ENCODE measurements at places on chromosomes 12 and 14.

- DNase-seq: peak; percentile 12
Measured at GRCh38 chr14:64878837-64879634, 671 bp downstream of the SPTB start.

DNA sequence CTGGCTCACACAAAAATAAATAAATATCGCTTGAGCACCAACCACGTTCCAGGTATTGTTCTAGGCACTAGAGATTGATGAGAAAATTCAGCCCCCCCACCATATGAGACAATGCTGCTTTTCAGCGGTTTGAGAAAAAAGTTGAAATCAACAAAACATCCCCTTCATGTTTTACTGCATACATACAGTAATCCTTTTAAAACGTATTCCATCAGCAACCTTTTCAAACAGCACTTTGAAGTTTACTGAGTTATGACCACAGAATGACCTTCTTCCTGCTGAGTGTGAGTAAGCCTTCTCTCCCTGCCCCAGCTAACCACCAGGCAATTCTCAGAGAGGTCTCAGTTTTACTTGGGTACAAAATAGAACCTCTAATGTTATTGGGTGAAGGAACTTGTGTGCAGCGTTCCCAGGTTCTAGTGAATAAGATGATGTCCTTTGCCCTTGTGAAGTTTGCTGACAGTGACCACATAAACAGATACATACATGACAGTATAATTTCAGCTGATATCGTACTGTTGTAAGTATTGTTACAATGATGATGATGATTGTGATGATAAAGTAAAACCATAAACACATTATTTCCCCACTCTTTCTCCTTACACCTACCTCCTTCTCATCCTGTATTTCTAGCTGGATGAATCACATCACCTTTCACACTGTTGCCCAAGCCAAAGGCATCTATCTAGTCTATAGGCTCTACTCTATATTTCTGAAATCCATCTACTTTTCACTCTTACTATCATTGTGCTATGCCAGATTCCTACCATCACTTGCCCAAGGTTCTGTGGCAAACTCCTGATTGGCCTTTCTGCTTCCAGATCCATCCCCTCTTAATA is 124.4 kb upstream of the KRR1 start:
- peak; percentile 10 for DNase-seq

DNA sequence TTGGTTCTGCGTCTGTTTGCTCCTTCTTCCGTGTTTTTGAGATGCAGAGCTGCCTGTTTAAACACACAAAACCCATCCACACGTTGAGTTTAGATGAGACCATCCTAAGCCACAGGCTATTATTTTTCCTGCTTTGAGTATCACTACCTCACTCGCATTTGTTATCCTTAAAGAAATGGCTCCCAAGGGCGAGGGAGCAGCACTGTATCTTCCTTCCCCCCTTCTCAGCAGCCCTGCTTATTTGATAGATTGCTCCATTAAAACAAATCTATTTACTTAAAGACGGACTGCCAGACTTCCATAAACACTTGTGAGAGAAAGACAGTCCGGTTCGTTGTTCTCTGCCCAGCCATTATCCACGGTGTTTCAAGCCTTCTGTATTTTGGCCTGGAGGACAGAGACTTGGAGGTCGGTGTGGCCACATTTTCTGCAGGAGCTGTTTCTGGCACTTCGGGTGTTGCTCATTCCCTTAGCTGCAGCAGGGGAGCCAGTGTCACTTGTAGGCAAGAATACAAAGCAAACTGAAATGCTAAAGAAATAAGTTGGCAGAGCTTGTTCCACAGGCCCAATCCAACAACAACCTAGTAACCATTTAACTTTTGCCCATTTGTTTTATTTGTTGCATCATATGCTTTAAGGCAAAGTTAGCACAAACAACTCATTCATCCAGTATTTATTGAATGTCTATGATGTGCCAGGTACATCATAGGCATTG is 275.4 kb downstream of the TTC6 start:
- DNase-seq: no peak

DNA sequence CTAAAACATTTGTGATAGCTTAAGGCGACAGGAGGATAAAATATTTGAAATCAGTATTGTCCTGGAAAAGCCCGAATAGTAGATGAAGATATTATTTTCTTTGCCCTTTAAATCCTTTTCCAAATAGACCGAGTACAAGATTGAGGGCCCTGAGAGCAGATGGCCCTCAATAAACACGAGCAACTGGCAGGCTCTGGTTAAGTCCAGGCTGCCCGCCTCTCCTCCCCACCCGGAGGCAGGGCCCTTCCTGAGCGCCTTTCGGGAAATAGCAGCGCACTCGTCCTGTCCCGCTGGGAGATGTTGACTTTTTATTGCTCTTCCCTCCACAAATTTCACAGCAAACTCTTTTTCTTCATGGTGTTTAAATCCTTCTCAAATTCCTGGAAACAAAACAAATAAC is 50.8 kb upstream of the MAX start:
- no peak for DNase-seq

DNA sequence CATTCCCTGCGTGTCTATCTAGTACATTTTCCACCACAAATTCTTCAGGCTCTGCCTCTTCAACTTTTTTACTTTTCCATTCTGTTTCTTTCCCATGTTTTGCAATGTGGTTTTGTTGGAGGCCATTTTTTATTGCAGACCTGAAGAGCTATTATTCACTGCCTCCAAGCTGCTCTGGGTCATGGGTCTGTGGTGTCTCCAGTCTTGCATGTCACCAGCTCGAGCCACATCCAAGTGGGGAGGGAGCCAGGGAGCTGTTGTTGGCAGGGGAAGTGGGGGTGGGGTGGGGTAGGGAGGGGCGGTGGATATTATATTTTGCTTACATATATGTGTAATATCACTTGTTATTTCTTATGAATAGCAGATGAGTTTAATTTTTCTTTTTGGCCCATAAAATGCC is 69.1 kb downstream of the VEZT start:
- DNase-seq: no peak

DNA sequence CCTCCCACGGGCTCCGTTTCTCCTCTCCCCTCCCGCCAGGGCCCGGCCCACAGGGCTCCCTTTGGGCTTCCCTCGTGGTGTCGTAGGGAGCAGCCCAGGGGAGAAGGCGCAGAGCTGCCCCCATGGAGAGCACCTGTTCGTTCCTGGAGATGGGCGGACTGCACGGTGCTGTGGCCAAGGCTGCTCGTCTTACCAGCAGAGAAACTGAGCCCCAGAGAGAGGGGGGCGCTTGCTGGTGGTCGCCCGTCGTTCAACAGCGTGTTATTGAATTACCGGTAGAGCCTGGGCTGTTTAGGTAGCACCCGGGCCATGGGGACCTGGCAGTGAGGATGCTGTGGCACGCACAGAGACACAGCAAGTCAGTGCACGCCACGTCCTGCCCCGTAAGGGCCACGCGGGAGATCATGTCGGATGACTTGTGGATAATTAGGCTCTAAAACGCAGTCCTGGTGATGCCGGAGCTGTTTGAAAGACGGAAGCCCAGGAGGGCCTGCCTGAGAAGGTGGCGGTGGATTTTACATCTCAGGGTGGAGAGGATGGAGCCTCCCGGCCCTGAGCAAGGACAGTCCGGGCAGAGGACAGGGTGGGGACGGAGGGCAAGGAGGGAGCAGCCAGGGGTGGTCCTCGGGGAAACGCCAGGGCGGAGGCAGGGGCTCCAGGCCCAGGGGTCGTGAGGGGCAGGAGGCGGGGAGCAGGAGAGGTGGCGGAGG is 134.4 kb downstream of the ADGRD1 start:
- DNase-seq: no peak

DNA sequence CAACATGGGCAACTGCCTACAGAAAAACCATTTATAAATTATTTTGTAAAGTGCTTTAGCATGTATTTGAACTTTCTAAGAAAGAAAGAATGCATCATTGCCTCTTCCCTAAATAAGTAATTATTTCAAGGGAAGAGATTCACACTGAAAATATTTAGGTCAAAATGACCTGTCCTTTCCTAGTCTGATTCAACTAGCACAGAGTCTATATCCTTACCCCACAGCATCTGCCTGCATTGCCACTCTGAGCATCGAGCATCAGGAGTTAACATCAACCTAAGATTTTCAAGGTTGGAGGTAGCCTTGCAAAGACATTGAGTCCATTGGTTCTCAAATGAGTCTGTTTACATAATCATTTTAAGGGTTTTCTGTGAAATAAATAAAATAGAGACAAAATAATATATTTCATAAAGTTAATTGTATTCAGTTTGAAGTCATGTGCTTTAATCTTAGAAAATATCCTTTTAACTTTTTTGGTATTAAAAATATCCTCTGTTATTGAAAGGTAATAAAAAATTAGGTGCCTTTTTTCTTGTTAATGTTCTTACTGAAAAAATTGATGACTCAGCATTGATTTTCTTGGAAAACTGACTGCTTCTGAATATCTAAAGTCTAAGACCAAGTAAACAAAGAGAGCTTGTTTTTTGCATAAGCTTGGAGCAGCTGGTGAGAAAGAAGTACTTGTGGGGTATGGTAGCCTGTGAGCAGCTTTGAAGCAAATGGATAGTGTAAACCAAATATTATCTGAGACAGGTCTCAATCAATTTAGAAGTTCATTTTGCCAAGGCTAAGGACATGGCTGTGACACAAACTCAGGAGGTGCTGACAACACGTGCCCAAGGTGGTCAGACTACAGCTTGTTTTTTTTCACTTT is 269.0 kb upstream of the CLEC14A start:
- no peak for DNase-seq

DNA sequence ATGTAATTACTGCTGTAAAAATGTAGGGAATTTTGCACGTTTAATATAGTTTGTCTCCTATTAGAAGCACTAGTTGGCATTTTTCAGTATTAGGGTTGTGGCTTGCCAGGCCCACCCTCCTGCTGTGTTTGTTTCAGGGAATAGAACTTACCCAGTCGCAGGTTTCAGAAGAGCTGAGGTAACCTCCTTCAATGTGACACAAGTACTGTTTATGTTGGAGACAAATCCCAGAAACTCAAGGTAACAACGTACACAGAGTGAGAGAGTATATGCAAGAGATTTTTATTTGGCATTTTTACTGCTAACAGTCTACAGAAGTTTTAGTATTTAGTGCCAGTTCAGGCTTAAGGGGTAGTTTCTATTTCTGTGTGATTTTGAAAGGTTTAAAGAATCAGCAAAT is 284.3 kb downstream of the RAD51B start:
- DNase-seq: no peak

DNA sequence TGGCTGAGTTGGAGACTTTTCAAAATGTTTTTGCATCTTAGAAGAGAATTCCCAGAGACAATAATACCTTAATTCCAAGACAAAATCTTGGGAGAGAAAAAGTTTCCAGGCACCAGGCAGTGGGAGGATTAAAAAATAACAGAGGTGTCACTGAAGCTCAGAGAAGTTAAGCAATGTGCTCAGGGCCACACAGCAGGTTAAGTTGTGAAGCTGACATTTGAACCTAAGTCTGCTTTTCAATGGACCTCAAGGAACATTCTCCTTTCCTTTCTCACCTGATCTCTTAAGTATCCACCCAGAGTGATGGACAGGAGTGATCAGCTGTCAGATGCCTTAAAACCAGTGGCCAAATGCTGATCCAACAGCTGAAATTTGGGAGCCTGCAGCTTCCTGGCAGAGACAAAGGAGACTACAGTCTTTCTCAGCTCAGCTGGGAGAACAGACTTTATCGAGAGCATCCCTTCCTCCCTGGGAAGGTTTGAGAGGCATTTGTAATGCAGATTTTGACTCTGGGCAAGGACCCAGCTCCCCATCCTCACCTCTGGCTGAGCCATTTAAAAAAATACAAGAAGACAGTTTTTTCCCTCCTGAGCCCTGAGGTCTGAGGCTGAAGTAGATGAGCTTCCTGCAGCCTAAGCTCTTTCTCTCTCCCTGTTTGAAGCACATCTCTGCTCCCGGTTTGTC is 174.9 kb upstream of the RPH3A start:
- DNase-seq: no peak

- no peak for DNase-seq
Measured at GRCh38 chr12:57549909-57550640, at the start of gene KIF5A. KIF5A (plus strand) TSS chr12:57550044; CDS start chr12:57550272, 228 bp downstream.

- DNase-seq: no peak
Measured at GRCh38 chr12:11953523-11953922, 117.2 kb upstream of the BCL2L14 start.

GRCh38 chr14:104180561-104181165 is 42.3 kb downstream of the KIF26A start:
- no peak for DNase-seq

- no peak for DNase-seq
Measured at GRCh38 chr12:29521951-29522350, 24.5 kb upstream of the OVCH1 start.

DNA sequence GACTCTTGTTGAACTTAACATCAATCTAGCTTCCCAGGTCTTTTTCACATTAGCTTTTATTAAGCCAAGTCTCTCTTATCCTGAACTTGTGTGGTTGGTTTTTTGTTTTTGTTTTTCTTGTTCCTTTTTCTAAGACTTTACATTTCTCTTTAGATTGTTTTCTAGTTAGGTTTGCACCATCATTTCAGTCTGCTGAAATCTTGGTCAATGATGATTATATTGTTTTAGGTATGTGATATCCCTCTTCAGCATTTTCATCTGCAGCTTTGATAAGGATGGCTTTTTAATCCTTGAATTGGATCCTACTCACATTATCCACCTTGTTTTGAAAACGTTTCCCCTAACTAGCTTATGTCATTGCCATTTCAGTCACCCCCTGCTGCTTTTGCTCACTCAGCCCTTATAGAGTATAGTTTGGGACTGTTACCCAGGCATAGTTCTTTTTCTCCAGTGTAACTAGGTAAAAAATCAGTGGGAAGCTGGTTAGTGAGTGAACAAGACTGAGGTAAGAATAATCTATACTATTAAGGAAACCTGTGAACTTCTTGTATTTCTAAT is 22.0 kb downstream of the YLPM1 start:
- DNase-seq: no peak

DNA sequence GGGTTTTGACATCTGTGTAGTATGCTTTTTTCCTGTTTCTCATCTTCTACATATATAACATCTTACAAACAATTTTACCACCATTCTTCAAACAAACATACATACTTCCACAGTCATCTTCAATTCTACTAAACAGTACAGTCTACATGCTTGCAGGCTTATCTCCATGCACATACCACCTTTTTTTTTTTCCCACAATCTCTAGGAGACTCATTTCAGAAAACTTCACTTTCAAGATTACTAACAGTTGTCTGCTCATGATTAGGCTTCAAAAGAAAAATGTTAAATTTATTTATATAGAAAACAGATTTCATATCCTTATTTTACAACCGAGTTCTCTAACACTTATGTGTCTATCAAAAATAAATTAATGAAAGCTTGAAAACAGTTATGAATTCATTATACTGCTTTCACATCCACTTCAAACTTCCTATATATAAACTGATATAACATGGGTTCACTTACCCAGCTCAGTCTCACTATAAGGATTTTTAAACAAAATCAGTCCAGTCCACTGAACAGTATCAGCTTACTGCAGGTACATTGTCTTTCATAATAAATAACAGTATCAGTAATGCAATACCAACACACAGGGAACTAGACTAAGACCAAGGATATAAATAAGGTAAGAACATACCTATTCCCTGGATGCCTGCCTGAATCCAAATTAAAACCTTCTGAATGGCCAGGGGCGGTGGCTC is 42.5 kb downstream of the LRP6 start:
- no peak for DNase-seq

- no peak for DNase-seq
Measured at GRCh38 chr14:101207897-101208296, 304.4 kb upstream of the RTL1 start.

All from suppressor macrophage (primary cell).